Aorta (tissue), 5 donors: ENCODE measurements at places on chromosomes 3 and 15. TPM values are rescaled to one million over a fixed set of nuclear protein-coding genes. Genes with fewer than 3 reads are reported as not detected.

DNA sequence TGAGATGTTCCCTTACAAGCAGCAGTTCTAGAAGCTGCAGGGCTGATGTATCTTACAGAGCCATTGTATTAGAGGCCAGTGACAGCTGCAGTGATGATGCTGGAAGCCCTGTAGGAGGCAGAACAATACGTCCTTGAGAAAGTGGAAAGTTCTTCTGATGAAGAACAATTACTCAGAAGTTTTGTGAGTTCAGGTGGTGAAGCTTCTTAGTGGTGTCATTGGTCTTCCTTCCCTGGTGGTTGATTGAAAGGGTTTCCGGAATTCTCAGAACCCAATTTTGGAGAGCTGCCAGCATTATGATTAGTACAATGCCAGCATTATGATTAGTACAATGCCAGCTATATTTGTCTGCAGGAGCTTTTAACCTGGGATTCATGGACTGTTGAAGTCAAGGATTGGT is 356.4 kb downstream of the MFSD1 start:
- no peaks in the 10 kb centered on the region for H3K4me1 ChIP-seq
- no peak overlapping the region for H3K4me3 ChIP-seq
- DNase-seq = no peak
- no peaks in the 10 kb centered on the region for H3K27me3 ChIP-seq
- no peak overlapping the region for H3K27ac ChIP-seq
- no peaks in the 10 kb centered on the region for H3K36me3 ChIP-seq

DNA sequence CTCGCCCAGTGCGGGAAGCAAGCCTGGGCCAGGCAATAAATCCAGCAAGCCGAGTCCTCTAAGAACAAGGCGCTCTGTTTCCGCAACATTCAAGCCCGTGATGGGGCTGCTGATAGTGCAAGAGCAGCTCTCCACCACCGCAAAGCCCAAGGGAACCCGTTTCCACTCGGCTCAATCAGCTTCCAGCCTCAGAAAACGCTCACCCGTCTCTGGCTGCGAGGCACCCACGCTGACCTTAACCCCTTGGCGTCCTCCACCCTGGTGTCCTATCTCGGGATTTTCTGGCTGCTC is 17.8 kb downstream of the SPATA12 start:
- peak overlapping the region; percentile 20 for H3K4me3 ChIP-seq
- DNase-seq = peak; percentile 76
- no peaks in the 10 kb centered on the region for H3K27me3 ChIP-seq
- H3K4me1 ChIP-seq = no peaks in the 10 kb centered on the region
- no peaks in the 10 kb centered on the region for H3K36me3 ChIP-seq

DNA sequence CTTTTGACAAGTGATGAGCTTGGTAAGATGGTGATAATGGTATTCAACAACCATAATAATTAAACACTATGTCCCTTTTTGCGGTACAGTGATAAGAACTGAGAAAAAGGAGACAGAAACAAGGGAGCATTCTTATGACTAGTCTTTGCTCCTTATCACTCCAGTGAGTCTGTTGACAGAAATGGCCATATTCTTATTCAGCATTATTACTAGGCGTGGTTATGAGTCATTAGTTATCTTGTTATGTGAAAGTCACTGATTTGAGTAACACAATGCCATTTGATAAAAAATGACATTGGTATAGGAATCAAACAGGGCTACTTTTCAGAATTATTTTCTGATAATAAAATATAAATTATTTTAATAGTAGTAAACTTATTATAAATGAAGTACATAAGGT is 193.5 kb downstream of the C3orf38 start:
- no peaks in the 10 kb centered on the region for H3K4me1 ChIP-seq
- no peak for DNase-seq
- H3K4me3 ChIP-seq = no peak overlapping the region
- no peaks in the 10 kb centered on the region for H3K27me3 ChIP-seq
- no peak overlapping the region for H3K27ac ChIP-seq

DNA sequence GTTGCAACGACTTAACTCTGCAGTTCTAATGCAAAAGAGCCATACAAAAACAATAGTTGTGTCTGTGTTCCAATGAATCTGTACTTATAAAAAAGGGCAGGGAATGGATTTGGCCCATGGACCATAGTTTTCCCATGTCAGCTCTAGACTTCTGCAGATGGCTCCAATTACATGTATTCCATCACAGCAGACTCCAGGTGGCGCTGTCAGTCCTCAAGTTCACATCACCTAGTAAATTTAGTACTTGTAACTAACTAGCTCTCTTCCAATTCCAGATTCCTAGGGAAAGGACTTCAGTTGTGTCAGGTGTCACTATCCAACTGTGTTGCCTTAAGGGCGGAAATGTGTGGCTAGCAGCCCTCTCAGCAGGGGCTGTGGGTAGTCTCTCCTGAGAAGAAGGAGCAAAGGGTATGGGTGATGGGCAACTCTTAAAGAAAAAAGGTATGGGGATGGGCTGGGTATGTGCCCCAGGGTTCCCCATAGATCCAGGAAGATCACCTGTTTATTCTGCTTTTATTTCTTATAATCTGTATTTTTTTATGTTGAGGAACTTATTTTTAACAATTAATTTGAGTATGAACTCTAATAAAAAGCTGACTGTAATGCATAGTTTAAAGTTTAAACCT is 36.2 kb downstream of the BBS4 start:
- no peak overlapping the region for H3K27ac ChIP-seq
- no peaks in the 10 kb centered on the region for H3K27me3 ChIP-seq

DNA sequence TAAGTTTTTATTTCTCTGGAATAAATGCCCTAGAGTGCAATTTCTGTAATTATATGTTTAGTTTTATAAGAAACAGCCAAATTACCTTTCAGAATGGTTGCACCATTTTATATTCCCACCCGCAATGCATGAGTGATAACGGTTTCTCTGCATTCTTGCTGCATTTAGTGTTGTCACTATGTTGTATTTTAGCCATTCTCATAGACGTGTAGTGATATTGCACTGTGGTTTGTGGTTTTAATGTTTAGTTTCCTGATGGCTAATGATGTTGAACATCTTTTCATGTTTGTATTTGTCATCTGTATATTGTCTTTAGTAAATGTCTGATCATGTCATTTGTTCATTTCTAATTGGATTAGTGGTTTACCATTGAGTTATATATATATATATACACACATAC is 73.0 kb upstream of the GOLIM4 start:
- no peak overlapping the region for H3K4me3 ChIP-seq
- no peaks in the 10 kb centered on the region for H3K27me3 ChIP-seq
- no peak overlapping the region for H3K27ac ChIP-seq
- no peaks in the 10 kb centered on the region for H3K4me1 ChIP-seq

DNA sequence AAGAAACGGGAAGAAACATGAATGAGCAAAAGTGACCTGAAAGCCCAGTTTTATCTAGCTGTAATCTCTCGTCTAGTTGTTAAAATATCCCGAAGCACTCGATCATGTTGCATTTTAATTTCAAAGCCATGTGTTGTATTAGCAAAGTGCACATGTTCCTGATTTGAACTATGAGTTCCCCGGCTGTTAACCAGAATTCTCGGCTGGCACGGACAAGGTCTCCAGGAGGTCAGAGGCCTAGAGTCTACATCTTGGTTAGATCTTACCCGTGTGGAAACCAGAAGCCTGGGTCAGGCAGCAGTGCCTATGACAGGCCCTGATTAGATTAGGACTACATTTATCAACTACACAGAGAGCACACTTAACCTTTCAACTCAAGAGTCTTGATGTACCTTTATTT is 195.8 kb downstream of the CDIN1 start:
- no peaks in the 10 kb centered on the region for H3K36me3 ChIP-seq
- no peaks in the 10 kb centered on the region for H3K4me1 ChIP-seq
- H3K4me3 ChIP-seq = no peak overlapping the region
- no peak for DNase-seq

GRCh38 chr3:57019057-57019456 is 41.4 kb upstream of the SPATA12 start:
- no peak for DNase-seq
- H3K4me1 ChIP-seq = no peaks in the 10 kb centered on the region
- H3K4me3 ChIP-seq = no peak overlapping the region
- no peak overlapping the region for H3K27ac ChIP-seq
- no peaks in the 10 kb centered on the region for H3K27me3 ChIP-seq

DNA sequence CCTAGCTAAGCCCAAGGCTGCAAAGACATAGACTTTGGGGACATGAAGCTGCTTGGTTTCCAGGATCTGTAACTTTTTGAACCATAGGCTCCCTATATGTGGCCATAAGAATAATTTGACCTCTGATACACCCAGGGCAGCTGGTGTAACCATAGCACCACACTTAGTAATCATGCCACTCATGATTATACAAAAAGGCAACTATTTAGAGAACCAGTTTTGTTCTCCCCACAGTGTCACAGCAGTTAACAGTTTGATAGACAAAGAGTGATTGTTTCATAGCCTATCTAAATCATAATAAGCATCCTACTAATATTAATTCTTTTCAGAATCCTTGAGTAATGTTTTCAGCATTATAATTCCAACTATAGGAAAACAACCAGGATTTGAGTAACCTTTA is 334.9 kb downstream of the NEK10 start:
- no peaks in the 10 kb centered on the region for H3K27me3 ChIP-seq
- no peaks in the 10 kb centered on the region for H3K36me3 ChIP-seq
- H3K27ac ChIP-seq = no peak overlapping the region
- no peak for DNase-seq
- no peaks in the 10 kb centered on the region for H3K4me1 ChIP-seq

DNA sequence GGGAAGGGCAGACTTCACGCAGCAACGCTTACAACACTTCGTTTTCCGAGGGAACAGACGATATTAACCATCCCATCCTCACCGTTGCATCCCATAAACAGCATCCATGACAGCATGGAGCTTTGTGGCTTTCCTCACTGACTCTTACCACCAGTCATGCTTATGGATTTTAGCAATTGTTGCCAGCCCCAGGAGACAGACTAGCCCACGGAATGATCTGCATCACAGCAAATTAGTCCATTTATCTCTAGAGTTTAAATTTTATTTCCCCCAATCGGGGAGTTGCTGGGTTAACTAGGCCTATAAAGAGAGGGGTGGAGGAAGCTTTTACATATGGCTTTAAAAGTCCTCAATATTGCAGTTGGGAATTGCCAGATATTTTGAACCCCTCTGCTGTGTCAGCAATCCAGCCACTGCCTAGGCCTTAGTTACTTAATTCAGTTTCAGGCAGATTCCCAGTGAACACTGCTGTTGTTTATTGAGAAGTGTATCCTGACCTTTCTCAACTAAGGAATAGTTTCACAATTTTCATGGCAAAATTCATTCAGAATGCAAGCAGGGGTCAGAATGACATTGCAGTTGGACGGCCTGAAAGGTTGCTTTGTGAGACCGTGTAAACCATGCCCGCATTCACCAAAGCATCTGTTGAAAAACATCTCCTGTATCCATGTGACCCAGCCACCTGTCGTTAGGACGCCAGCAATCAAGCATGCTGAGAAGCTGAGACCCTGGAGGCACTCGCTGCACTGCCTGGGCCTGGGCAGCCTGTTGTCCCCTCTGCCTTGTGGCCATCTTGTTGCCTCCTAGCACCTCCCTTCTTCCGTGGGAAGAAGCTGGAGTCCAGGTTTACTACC is 397.4 kb upstream of the TPM1 start:
- no peak overlapping the region for H3K4me3 ChIP-seq
- no peaks in the 10 kb centered on the region for H3K36me3 ChIP-seq
- no peaks in the 10 kb centered on the region for H3K27me3 ChIP-seq

- no peaks in the 10 kb centered on the region for H3K4me1 ChIP-seq
- DNase-seq = no peak
- no peaks in the 10 kb centered on the region for H3K36me3 ChIP-seq
- H3K4me3 ChIP-seq = no peak overlapping the region
- H3K27me3 ChIP-seq = no peaks in the 10 kb centered on the region
Observed at GRCh38 chr3:13581485-13582365, 32.8 kb downstream of the FBLN2 start.

- no peak for DNase-seq
- no peak overlapping the region for H3K27ac ChIP-seq
- H3K4me1 ChIP-seq = peaks cover 2% of the 10 kb centered on the region
- no peaks in the 10 kb centered on the region for H3K36me3 ChIP-seq
Observed at GRCh38 chr3:59540241-59540640, 490.4 kb upstream of the CFAP20DC start.

DNA sequence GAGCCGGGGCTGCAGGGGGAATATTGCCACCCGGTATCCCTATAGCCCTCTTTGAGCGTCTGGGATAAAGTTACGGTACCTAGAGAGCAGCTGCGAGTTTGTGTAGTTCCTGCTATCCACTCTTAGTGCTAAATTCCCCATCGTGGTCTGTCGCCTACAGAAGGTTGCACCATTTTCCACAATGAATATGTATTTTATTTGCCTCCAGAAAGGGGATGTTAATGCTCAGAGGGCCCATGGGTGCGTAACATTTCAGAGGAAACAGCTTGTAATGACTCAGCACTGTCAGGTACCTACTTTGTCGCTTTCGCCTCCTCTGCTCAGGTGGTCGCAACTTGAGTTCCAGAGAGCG is 1.1 kb downstream of the SLCO3A1 start:
- no peak overlapping the region for H3K27ac ChIP-seq
- no peaks in the 10 kb centered on the region for H3K27me3 ChIP-seq
- no peaks in the 10 kb centered on the region for H3K36me3 ChIP-seq
- no peak for DNase-seq

DNA sequence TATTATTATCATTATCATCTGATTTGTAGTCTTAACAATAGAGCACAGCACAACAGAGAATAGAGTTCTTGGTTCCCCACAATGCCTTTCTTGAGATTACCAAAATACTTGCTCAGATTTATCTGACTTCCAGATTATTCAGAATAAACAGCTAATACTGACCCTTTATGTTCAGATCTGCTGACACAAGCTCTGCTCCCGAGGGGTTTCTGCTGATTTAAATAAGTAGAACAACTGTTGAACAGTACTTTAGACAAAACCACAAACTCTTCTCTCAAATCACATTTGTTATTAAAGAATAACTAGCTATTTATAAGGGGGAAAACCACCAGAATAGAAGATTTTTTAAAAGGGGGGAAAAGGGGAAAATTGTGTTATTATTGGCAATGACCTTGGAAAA is 380.2 kb upstream of the ATP11B start:
- no peak for DNase-seq
- H3K36me3 ChIP-seq = no peaks in the 10 kb centered on the region
- no peaks in the 10 kb centered on the region for H3K4me1 ChIP-seq
- no peak overlapping the region for H3K4me3 ChIP-seq
- no peak overlapping the region for H3K27ac ChIP-seq
- no peaks in the 10 kb centered on the region for H3K27me3 ChIP-seq

- H3K4me3 ChIP-seq = no peak overlapping the region
- no peaks in the 10 kb centered on the region for H3K27me3 ChIP-seq
- DNase-seq = no peak
- no peaks in the 10 kb centered on the region for H3K4me1 ChIP-seq
- H3K27ac ChIP-seq = no peak overlapping the region
Observed at GRCh38 chr3:33496449-33496848, 56.2 kb upstream of the UBP1 start.

TNFAIP8L3 gene
- 24.5 TPM for total RNA-seq

MCF2L2 gene
- 1.0 TPM for total RNA-seq
